ENCODE measurements at places on chromosomes 12 and 14.
A peak's percentile ranks its signal among the peaks of the same experiment; 100 is the strongest.

- no peak for DNase-seq
Measured at GRCh38 chr14:63523735-63524426, 19.3 kb downstream of the PPP2R5E start.

- DNase-seq, result no peak
Measured at GRCh38 chr12:6319446-6319845, 9.0 kb downstream of the PLEKHG6 start.

GRCh38 chr14:88154321-88154720 lies 149.4 kb downstream of the GPR65 start:
- DNase-seq, result no peak

DNA sequence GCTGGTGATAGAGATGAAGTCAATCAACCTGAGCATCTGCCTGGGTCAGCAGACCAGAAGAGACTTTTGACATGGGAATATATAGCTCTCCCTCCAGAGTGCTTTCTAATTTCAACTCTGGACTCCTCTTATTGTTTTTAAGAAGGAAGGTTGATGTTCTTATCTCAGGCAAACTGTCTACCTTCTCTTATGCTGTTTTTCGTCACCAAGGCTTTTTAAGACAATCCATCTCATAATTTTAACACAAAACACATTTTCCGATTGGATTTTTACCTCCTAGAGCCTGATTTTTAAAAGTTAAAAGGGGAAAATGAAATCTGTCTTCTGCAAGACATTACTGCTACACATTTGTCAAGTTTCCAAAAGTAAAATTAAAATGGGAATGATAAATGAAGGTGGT lies 368.7 kb upstream of the MIS18BP1 start:
- DNase-seq, result no peak

- DNase-seq, result no peak
Measured at GRCh38 chr14:95562892-95563685, 28.2 kb downstream of the GLRX5 start.

- no peak for DNase-seq
Measured at GRCh38 chr14:37972941-37973887, 234.5 kb upstream of the SSTR1 start.

- DNase-seq, result no peak
Measured at GRCh38 chr14:100775831-100776591, 49.3 kb downstream of the DLK1 start.

- no peak for DNase-seq
Measured at GRCh38 chr12:116563262-116563661, 4.1 kb downstream of the MAP1LC3B2 start.

- DNase-seq, result no peak
Measured at GRCh38 chr14:32938719-32939253, at the start of gene NPAS3. NPAS3 (plus strand) TSS chr14:32938879.

DNA sequence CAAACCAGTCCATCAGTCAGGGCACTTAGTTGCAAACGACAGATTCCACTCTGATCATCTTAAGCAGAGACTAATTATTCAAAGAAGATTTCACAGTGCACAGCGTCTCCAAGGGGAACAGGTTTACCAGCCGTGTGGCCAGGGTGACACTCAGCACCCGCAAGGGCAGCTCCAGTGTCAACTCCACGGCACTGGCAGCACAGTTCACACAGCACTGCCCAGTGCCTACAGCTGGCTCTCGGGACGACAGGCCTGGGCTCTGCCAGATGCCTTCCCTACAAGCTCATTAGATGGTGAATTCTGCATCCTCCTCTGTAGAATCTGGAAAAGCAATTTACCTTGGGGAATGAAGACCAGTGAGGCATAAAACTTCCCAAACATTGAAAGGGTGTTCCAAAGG lies 4.9 kb downstream of the OR10P1 start:
- no peak for DNase-seq

DNA sequence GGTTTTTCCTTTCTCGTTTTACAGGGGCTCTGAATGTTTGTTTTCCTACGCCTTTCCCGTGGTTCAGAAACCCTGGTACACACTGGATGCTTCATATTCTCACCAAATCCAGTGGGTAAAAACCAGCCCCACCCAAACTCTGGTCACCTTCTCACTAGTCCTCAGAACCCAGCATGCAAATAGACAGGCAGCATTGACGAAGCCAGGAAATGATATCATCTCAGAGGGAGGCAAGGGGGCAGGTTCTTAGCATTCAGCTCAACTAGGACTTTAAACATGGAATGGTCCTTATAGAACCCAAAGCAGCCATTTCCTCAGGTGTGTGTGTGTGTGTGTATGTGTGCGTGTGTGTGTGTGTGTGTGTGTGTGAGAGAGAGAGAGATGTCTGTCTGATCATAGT lies 142.0 kb downstream of the KCNK10 start:
- DNase-seq, result peak; percentile 25

DNA sequence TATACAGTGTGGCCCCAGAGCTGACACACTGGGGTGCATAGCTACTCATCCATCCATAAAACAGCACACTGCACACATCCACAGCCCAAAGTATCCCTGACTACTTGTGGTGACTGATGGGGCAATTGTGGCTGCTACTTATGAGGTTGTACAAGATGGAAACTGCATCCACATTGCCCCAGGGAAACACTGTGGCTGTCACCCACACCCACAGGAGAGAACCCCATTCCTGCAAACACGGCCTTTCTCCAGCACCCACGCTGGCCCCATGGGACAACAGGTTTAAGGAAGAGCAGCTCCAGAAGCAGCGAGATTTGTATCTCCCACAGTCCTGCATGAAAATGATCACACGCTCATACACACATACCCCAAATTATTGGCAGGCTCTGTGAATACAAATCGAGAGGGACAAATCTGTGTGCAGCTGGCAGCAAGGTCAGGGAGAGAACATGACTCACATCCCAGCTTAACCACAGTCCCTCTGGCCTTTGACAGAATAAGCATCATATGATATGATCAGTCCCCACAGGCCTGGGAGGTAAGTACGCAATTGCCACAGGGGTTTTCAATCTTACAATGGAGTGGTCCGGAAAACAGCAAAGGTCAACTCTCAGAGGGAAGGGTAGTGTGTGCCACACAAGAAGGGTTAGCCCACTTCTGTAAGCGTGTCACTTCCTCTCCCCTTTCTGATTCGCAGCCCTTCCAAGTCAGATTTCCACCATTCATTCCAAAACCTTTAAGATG lies 61.9 kb downstream of the ESR2 start:
- peak; percentile 88 for DNase-seq

GRCh38 chr14:33894339-33894738 lies 56.5 kb downstream of the EGLN3 start:
- no peak for DNase-seq

DNA sequence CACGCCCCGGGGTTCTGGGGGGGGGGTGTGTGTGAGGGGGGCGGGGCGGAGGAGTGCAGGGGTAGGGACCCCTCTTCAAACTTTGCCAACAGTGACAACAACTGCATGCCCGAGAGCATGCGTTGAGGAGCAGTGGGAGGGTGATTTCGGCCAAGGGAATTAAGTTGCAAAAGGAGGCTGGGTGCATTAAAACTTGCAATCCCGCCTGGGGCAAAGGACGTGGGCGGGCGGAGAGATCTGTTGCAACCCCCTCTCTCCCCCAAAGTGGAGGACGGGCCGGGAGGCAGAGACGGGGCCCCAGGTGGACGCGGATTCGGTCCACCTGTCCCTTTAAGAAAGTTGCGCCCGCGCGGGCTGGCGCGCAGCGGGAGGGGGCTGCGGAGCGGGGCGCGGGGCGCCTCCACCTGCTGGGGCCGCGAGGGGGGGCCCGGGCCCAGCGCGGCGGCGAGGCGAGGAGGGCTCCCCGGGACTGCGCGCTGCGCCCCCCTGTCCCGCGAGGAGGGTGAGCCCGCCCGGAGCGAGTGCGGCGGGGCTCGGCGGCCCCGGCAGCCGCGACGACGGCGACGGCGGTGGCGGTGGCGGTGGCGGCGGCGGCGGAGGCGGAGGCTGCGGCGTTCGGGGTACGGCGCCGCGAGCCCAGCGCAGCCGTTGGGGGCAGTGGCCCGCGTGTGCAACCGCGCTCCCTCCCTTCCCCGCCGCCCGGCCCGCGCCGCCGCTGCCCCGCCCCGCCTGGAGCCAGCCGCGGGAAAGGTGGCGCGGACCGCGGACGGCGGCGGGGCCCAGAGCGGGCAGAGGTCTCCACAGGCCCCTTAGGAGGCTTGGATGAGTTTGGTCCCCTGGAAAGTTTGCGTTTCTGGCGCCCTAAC lies 530 bp upstream of the FOXN4 start:
- DNase-seq, result no peak

DNA sequence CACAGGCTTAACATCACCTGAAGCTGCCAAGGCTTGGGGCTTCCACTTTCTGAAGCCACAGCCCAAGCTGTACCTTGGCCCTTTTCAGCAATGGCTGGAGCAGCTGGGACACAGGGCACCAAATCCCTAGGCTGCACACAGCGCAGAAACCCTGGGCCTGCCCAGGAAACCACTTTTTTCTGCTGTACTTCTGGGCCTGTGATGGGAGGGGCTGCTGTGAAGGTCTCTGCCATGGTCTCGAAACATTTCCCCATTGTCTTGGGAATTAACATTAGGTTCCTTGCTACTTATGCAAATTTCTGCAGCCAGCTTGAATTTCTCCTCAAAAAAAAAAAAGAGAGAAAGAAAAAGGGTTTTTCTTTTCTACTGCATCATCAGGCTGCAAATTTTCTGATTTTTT lies 219.1 kb downstream of the RPL10L start:
- DNase-seq, result no peak

GRCh38 chr14:56989359-56989758 lies 179.1 kb upstream of the OTX2 start:
- DNase-seq, result no peak

DNA sequence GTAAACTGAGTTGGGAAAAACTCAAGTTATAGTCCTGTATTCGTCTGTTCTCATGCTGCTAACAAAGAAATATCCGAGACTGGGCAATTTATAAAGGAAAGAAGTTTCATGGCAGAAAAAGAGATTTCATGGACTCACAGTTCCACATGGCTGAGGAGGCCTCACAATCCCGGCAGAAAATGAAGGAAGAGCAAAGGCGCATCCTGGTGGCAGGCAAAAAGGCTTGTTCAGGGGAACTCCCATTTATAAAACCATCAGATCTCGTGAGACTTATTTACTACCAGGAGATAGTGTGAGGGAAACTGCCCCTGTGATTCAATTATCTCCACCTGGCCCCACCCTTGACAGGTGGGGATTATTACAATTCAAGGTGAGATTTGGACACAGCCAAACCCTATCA lies 292.6 kb upstream of the SYT1 start:
- DNase-seq, result no peak

- no peak for DNase-seq
Measured at GRCh38 chr12:1918884-1919236, 408 bp upstream of the CACNA2D4 start.

DNA sequence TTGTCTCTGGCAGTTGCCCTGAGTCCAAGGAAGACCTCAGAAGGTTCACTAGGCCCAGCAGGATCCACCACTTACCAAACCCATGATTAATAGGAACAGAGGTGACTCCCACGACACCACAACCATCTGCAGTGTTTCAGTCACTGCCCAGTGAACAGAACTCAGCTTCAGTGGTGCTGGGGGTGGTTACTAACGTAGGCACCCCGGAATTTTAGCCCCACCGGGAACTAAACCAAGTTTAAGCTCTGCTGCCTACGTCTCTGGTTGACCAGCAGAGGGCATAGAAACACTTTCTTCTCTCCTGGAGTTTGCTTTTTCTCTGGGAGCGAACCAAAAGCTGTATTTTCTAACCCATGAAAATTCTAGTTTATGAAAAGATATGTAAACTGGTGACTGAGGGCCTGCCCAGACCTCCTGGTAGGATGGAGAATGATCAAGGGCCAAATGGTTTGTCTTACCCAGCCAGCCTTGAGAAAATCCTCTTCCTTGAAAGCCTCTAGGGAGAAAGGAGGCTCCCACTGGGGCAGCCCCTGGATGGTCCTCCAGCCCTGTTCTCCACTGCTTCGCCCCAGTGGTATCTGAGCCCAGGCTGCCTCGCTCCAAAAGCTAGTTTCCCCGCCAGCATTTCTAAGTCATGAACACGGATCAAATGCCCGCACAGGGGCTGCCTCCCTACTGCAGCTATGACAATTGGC lies 379.8 kb downstream of the DPF3 start:
- peak; percentile 70 for DNase-seq

GRCh38 chr12:23446746-23447145 lies 502.7 kb downstream of the SOX5 start:
- DNase-seq, result no peak

DNA sequence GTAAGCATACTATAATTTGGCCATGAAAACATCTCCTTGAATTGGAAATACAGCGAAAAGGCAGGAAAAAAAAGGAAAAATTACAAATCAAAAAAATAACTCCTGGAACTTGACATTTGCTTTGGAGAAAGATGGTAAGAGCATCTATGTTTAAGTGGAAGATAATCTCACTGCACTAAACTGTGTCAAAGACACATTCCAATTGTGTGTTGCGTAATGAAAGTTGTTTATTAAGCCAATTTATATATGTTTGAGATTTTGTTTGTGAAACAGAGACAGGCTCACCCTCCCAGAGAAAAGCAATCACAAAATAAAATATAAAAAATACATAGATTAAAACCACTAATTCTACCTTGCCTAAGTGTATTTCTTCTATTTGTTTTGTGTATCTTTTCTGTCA lies 11.1 kb upstream of the ATXN7L3B start:
- no peak for DNase-seq

DNA sequence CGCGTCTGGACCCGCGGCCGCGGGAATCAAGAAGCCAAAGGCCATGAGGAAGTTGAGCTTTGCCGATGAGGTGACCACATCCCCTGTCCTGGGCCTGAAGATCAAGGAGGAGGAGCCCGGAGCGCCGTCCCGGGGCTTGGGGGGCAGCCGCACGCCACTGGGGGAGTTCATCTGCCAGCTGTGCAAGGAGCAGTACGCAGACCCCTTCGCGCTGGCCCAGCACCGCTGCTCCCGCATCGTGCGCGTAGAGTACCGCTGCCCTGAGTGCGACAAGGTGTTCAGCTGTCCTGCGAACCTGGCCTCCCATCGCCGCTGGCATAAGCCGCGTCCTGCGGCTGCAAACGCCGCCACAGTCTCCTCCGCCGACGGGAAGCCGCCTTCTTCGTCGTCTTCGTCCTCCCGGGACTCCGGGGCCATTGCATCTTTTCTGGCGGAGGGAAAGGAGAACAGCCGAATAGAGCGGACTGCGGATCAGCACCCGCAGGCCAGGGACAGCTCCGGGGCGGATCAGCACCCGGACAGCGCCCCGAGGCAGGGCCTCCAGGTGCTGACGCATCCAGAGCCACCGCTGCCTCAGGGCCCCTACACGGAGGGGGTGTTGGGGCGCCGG lies 1.0 kb downstream of the INSM2 start:
- peak; percentile 69 for DNase-seq

DNA sequence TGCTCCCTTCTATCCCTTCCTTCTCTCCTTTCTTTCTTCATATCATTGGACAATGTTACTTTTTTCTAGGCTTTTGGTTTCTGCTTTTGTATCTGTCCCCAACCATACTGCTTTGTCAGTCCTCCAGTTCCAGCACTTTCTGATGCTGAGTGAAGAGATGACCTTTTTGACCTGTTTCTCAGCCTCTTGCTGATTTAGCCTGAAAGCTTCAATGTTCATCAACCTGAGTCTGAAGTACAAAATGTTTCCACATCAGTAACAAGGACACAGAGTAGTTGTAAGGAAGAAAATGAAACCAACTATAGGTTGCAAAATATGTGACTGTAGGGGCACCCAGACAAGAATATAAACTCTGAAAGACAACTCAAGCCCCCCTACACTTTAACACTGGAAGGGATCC lies 25.2 kb upstream of the AKAP6 start:
- no peak for DNase-seq
